ENCODE measurements at places on chromosomes 4 and X. TPM values are rescaled to one million over a fixed set of nuclear protein-coding genes. Genes with fewer than 3 reads are reported as not detected.

GRCh38 chr4:15416357-15417232 is 11.2 kb upstream of the C1QTNF7 start:
- H3K27me3 ChIP-seq = no peaks in the 10 kb centered on the region
- no peaks in the 10 kb centered on the region for H3K36me3 ChIP-seq
- H3K4me1 ChIP-seq = peaks cover 23% of the 10 kb centered on the region
- no peak for DNase-seq

GRCh38 chr4:109942292-109942926 is 29.7 kb downstream of the EGF start:
- no peaks in the 10 kb centered on the region for H3K36me3 ChIP-seq
- DNase-seq = no peak
- no peaks in the 10 kb centered on the region for H3K4me1 ChIP-seq
- no peak overlapping the region for H3K4me3 ChIP-seq

DNA sequence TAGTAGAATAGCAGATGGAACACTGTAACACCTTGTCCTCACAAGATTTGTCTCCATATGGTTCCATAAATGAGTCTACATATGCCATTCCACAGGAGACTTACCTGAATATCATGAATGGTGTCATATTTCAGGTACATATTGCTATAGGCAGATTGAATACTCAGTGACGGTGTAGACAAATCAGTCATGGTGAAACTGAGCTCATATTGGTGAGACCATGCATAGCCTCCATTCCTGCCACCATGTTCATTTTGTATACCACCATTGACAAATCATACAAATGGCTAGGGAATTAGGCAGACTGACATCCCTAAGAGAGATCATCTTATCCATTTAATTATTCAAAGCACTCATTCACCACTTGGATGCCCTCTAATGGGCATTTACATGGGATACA is 38.0 kb upstream of the SPP1 start:
- no peak overlapping the region for H3K27ac ChIP-seq
- H3K36me3 ChIP-seq = no peaks in the 10 kb centered on the region
- H3K4me1 ChIP-seq = no peaks in the 10 kb centered on the region

Gene C1QTNF7
- 2.6 TPM for total RNA-seq

Gene RNF150
- 84.7 TPM for total RNA-seq

Gene GDPD2
- total RNA-seq = not detected

Gene SUPT20HL2
- not detected for total RNA-seq

Gene GAGE12J
- total RNA-seq = not detected
